Endothelial cell of umbilical vein (primary cell): ENCODE measurements at places on chromosomes 7 and 10. TPM values are rescaled to one million over a fixed set of nuclear protein-coding genes. Genes with fewer than 3 reads are reported as not detected.

GRCh38 chr7:4875391-4875790 lies 8.1 kb downstream of the RADIL start:
- DNase-seq, result no peak

DNA sequence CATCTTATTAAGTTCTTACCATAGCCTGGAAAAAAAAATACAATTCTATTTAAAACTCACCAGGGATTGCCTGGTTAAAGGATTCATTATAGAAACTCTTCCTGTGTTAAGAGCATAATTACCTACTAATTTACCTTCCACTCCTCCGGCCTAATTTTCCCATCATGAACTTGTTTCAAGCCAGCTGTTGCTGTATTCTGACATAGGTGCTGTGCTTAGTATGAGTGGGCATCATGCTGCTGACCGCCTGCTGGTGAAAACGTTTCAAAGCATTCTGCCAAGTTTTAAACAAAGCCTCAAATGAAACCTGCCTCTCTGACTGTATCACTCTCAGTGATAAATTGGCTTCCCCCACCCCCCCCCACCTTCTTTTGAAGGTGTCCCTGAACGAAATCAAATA lies 47.8 kb upstream of the KCNMA1 start:
- DNase-seq, result no peak

DNA sequence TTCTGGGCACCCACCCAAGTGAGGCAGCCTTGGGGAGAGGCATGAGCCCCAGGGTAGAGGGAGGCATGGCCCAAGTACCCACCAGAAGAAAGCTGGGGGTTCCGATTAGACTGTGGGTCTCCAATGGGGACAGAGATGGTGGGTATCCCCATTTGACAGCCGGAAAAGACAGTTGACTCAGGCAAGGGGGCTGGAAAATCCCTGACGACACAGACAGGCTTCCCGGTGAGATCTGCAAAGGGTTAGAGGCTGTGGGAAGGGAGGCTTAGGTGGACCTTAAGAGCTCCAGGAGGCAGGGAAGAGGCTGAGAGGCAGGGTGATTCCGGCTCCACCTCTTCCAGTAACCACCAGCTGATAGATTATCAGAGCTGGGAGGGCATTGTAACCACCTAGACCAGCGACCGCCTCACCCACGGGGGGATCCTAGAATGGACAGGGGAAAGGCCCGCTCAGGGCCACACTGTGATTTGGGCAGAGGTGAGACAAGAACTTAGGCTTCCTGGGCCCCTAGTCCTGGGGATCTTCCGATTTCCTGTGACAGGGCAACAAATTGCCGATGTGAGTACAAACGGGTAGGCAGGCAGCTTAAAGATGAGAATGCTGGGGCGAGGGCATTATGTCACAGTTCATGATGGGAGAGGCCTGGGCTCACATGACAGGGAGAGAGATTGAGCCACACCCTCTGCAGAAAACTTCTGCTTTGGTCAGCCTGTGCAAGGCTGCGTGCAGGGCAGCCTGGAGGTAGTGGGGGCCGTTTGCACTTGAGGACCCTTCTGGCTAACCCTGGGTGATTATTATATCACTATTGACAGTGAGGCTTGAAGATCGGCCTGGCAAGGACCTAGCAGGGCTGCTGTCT lies 5.4 kb downstream of the TBATA start:
- DNase-seq, result no peak

GRCh38 chr7:6162331-6162620 lies 110.1 kb downstream of the CYTH3 start:
- no peak for DNase-seq

HOXA13 gene
- 0.02 TPM in 1 of 2 replicates, not detected in the other for polyA plus RNA-seq

AP3M1 gene
- polyA plus RNA-seq, result 28.6 and 34.0 TPM in 2 replicates

UNCX gene
- not detected in 2 replicates for polyA plus RNA-seq
